ENCODE measurements at places on chromosomes 7 and 10.

GRCh38 chr10:80599424-80599847, 61.7 kb downstream of the SH2D4B start:
- no peak for DNase-seq

DNA sequence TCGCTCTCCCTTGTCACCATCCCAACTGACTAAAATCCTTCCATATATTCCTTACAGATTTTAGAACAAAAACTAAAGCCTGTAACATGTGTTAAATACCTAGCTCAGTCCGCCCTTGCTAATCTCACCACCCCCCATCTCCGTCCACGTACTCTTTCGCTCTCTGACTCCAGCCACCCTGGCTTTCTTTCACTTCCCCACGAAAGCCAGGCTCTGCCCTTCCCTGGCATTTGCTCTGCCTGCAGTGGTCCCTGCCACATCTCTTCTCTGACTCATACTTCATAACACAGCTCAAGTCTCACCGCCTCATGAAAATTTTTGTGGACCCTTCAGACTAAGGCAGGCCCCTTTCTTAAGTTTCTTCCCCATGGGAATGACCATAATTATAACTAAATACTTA, 11.7 kb upstream of the GPAM start:
- DNase-seq, result no peak

DNA sequence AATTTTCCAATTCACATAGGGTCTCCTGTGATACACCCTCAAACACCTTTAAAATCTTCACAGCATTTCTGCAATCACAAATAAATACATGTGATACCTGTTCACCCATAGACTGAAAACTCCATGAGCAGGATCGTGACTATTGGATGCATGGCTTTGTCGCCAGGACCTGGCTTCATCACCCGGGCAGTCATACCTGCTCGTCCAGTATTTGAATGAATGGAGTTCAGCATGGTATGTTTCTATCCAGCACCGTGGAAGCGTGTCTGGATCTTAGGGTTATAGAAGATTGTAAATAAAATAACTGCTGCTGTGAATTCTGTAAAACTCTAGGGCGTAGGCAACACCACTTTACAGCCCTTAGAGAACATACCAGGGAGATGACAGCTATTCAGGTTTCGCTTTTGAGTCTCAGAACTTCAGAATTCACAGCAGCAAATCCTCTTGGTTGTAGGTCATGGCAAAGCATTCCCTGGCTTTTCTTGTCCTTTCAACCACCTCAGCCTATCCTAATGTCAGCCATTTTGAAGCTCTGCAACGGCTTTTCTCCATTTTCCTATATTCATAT, 47.4 kb upstream of the USP6NL start:
- DNase-seq, result no peak

DNA sequence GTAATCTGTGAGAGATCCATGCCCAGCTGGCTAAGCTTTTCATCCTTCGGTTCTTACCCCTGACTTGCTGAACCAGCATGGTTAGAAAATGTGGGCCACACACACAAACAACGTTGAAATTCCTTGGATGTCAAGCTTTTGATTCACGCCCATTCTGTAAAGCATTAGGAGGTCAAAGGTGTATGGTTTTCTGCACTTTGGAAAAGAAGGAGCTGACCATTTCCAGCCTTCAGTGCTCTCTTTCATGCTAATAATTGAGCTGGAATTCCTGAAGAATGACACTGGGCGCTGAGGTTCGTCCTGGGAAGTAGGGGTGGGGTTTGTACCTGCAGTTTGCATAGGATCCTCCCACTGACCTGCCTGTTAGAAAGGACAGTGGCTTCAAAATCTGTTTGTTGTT, 23.1 kb downstream of the KLF6 start:
- DNase-seq, result no peak

GRCh38 chr10:93554760-93555432, 11.6 kb upstream of the FFAR4 start:
- DNase-seq, result peak; percentile 8

- DNase-seq, result no peak
These were observed 1.4 kb downstream of the PPP1R17 start for GRCh38 chr7:31688372-31688771.

GRCh38 chr7:17598305-17598704, 299.9 kb downstream of the AHR start:
- no peak for DNase-seq

- DNase-seq, result no peak
These were observed 20.6 kb upstream of the KDM7A start for GRCh38 chr7:140197218-140197890.

DNA sequence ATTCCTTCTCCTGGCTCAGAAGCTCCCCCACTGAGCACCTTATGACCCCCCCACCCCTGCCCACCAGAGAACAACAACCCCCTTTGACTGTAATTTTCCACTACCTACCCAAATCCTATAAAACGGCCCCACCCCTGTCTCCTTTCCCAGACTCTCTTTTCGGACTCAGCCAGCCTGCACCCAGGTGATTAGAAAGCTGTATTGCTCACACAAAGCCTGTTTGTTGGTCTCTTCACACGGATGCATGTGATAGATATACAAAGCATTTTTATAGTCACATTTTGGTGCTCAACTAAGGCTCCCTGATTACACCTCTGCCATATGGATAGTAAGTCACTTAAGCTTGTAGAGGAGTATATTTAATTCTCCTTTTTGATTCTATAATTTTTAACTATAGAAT, 985.8 kb downstream of the REEP3 start:
- DNase-seq, result no peak

DNA sequence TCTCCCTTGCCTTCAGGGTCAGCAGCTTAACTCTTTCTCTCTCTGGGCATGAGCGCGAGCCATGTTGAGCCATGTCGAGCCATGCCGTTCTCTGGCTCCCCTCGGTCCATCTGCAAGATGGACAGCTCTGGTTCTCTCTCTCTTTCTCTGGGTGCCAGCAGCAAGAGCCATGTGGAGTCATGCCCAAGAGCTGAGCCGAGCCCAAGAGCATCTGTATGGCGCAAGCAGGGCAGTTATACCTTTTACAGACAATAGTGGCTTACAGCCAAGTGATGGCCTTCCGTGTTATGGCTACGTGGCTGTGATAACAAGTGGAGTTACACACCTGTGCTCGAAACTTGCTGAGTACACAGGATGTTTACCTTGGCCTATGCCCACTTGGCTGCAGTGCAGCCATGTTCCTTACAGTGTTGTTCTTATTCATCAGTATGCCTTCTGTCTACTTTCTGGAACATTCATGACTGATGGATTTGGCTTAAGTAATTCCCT, 327.7 kb downstream of the GLRX3 start:
- DNase-seq, result no peak

DNA sequence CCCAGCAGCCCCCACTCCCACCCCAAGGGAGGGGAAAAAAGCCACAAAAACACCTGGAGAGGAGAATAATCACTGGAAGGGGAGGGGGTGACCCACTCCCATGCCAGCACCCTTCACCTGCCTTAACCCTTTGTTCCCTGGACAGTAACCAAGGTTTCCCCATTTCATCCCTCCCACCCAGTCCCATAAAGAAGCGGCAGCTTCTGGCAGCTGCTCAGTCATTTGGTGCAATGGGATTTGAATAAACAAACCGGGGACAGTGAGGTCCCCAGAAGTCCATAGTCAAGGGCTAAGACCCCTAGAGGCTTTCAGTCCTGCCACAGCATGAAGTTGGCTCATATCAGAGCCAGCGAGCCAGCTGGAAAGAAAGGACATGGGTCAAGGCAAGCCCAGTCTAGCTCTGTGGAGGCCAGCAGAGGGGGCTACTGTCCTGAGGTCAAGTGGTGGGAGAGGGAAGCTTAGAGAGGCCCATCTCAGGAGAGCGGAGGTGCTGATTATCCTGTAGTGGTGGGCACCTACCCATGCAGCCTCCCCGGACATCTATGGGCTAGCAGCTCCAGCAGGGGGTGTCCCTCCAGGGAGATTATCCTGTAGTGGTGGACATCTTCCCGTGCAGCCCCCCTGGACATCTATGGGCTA, 58.9 kb upstream of the LBX1 start:
- DNase-seq, result no peak

DNA sequence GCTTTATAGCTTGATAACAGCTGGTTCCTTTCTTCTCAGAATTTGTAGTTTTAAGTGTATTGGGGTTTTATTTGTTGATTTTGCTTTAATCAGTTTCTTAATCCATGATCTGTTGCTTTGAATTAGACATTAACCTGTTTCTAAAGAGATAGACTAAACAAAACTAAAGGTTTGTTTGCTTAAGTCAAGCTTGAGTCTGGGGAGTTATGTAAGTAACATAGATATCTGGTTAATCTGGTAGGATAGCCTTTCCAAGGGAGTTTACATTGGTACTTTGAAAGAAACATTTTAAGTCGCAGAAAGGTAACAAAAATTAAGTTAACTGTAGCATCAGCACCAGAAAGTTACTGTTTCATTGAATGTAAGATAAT, 5.4 kb downstream of the PPP2R2D start:
- no peak for DNase-seq

DNA sequence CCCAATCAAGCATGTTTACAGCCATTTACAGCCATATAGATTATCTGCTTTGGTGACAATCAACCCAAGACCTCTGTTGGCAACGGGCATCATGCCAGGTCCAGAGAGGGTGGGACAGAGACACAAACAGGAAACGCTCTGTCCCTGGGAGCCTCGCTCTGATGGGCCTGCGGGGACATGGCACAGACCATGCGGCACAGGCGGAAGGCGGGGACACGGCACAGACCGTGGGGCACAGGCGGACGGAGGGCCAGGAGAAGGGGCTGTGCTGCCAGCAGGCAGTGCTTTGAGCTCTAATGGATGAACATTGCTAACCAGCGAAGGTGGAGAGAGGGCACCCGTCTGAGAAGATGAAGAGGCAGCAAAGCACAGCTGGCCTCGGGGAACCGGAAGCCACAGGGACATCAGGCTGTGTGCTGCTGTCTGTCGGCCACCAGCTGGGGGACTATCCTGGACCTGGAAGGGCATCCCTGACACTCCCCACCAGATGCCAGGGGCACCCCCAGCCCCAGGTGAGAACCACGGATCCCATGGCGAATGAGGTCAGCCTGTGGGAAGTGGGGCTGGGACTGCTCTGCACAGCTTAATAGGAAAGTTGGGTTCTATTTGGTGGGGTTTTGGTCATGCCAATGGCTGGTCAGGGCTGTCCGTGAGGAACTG, 61.0 kb downstream of the DIP2C start:
- DNase-seq, result no peak

DNA sequence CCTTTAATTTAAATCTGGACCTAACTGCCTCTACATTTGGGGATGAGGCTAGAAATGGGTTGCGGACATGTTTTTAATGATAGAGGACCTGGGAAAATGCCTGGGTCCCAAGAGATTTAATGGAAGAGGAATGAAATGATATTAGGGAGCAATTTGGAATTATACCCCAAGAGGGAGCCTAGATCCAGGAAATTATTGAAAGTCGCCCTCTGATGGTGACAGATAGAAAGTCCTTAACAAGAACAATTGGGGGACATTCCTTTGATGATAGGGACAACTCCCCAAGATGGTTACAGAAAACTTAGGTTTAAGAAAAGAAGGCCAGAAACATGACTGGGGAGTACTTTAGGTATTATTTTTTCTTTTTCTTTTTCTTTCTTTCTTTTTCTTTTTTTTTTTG, 9.5 kb upstream of the TSGA13 start:
- DNase-seq, result no peak

DNA sequence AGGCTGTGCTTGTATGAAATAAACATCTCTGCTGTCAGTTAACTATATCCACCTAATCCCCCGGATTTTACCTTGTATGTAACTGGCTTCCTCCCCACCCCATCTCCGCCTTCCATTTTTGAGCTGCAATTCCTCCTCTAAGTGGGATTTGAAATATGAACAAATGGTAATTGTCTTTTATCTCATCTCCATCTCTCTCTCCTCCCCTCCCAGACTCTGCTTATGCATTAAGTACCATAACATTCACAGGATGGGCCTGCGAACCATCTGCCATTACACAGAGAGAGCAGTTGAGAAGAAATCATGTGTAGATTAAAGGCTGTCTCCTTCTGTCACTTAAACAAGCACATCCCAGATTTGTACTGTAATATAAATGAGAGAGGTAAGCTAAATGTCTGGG, 1169.9 kb downstream of the TYW1 start:
- no peak for DNase-seq

GRCh38 chr7:151311294-151311864, 30.2 kb upstream of the NUB1 start:
- no peak for DNase-seq

GRCh38 chr10:119502209-119502608, 40.3 kb downstream of the RGS10 start:
- DNase-seq, result peak; percentile 58

GRCh38 chr7:157120181-157120580, 18.5 kb upstream of the UBE3C start:
- DNase-seq, result no peak

- no peak for DNase-seq
These were observed 114.8 kb upstream of the ADO start for GRCh38 chr10:62689712-62690111.

GRCh38 chr7:107035446-107035845, 9.1 kb upstream of the PRKAR2B start:
- no peak for DNase-seq

DNA sequence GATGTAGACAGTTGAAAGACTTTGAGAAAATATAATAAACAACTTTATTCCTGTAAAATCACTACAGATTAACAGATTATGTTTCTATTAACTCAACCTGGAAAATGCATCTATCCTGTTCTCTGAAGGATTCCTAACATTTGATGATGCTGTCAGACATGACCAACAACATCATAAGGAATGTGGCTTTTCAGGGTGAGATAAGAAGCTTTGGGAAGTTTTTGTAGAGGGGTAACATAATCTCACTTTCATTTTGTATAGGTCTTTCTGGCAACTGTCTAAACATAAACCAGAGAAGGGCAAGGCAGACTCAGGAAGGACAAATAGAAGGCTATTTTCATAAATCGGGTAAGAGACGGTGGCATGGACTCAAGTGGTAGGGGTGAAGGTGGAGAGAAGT, 112.2 kb downstream of the TES start:
- DNase-seq, result no peak

GRCh38 chr10:76581506-76582256, 1055.9 kb downstream of the KCNMA1 start:
- DNase-seq, result no peak

DNA sequence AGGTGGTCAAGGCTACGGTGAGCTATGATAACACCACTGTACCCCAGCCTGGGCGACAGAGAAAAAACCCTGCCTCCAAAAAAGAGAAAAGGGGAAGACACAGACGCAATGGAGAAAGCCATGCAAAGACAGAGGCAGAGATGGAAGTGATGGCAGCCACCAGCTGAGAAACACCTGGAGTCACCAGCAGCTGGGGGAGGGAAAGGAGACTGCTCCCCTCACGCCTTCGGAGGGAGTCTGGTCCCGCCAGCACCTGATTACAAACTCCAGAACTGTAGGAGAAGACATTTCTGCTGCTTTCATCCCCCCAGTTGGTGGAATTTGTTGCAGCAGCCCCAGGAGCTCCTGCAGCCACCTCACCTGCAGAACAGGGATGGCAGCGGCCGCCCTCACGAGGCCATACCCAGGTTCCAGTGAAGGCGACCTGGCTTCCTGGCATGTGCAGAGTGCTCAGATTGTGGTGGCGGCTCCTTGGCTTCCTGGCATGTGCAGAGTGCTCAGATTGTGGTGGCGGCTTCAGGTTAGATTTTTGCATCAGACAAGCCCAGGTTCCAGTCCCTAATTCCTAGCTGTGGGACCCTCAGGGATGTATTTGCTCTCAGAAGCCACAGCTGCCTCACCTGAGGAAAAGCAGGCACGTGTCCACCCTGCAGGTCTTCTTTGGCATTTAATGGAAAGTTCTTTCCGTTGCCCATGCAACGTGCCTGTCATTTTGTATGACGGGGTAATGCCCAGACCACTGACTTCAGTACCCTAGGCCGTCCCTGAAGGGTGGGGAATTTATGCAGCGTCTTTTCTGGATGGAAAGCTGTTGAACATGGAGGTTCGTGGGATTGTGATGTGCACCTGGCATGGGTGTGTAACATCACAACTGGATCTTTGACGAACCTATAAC, 182.9 kb downstream of the EBF3 start:
- no peak for DNase-seq

Measured in stimulated activated CD4-positive, alpha-beta T cell treated with anti-CD3 and anti-CD28 coated beads, Interleukin-15, amount 100 ng/mL, for 1 hour (primary cell).